ENCODE measurements at places on chromosomes 12 and 14. TPM values are rescaled to one million over a fixed set of nuclear protein-coding genes. Genes with fewer than 3 reads are reported as not detected.

Gene RERGL
- total RNA-seq, result not detected

Gene TAS2R19
- total RNA-seq, result 4.1 TPM

Gene TMEM233
- 0.73 TPM for total RNA-seq

Gene LALBA
- total RNA-seq, result not detected

Gene APOLD1
- total RNA-seq, result 3.8 TPM

Gene PRB2
- total RNA-seq, result not detected

Gene ZBTB42
- 3.9 TPM for total RNA-seq

Gene TUBA1C
- 740 TPM for total RNA-seq
